CD4-positive, alpha-beta memory T cell (primary cell): ENCODE measurements at places on chromosomes 5 and 9.

DNA sequence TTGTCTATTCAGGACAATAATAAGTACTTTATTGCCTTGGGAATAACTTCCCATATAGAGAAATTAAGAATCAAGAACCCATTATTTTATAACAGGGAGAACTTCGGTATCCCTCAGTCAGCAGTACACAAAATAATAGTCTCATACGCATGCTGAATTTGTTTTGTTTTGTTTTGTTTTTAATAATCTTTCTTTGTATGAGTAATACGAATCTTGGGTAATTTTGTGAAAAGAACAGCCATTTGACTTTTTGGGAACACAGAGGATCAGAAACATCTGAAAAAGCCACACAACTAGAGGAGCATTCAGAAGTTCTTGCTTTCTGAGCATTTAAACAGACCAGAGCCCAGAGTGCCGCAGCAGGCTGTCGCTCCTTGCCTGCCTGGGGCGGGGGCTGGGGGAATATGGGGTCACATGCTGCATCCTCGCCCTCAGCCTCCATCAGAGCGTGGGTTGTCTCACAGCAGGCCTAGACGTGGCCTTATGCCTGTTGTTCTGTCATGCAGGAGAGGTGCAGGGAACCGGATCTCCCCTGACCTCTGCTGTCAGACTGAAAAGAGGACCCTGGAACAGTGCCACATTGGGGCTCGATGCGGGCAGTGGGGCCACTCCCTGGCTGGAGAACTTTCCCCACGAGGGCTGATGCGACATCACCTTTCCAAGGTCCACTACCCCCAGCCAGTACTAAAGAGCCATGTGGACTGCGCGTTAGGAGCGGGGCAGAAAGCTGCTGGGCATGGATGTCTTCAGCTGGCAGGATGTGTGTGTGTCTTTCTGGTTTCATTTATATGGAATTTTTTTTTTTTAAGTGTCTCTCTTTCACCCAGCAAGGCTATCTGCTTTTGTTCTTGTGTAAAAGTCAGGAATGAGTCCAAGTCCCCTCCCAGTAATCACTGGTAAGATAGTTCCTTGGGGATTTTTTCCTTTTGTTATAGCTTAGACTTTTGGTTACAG, 133.4 kb upstream of the OTULINL start:
- no peak for DNase-seq

DNA sequence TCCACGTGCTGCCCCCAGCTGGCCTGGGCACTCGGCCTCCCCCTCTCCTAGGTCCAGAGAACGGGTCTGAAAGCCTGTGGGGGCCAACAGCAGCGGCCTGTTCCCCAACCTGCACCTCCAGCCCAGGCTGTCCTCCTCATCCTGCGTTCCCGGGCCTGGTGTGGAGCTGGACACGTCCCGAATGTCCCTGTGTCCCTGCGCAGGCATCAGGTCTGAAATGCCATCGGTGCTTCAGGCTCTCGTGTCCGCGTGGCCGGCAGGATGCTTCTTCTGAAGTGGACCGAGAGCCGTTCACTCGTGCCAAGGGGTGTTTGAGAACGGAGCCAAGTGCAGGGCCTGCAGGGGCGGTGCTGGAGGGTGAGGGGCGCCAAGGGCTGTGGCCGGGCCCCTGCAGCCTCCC, 24.7 kb upstream of the UBAC1 start:
- no peak for DNase-seq

DNA sequence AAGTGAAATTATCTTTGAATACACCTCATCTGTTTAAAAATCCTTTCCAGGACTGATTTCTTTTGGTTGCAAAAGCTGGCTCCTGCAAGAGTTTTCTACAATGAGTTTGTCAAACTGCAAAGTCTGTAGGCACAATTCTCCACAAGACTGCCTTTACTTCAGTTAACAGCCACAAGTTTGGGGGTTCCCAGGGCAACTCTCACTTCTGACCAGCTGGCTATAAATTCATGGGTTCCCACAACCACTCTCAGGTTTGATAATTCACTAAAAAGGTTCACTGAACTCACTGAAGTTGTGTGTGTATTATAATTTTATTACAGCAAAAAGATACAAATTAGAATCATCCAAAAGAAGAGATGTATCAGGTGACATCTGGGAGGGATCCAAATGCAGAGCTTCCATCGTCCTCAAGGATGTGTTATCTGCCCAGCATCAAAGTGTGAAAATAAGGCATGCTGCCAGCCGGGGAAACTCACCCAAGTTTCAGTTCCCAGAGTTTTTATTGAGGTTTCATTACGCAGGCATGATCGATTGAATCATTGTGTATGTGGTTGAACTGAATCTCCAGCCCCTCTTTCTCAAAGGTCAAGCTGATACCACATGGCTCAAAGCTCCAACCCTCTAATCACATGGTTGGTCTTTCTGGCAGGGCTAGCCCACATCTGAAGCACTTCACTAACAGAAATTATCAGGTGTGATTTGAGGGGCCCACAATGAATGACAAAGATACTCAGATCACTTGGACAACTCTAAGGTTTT, 19.0 kb upstream of the PSIP1 start:
- no peak for DNase-seq

- no peak for DNase-seq
Observed at GRCh38 chr5:43312076-43312661, 1.0 kb downstream of the HMGCS1 start.

GRCh38 chr9:36950389-36950788, 83.7 kb downstream of the PAX5 start:
- DNase-seq, result no peak

- no peak for DNase-seq
Observed at GRCh38 chr5:87155106-87155505, 112.6 kb upstream of the RASA1 start.
